ENCODE measurements at places on chromosomes 4 and X.

DNA sequence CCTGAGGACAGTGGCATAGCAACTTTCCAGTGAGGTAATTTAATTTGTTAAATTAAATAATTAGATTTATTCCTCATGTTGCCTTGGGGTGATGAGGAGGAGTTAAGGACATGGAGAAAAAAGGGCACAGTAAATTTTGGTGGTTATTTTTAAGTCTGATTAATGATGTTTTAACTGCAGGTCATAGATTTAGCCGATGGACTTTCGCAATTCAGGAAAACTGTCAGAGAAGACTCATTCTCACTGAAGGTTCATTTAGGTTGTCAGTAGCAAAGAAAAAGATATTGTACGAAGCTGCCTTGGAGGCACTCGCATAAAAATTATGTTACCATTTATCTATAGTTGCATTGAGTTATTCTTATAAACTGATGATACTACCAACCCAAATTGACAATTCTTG is 164.2 kb upstream of the PITX2 start:
- DNase-seq, result no peak

GRCh38 chr4:139872274-139872673 is 206.7 kb downstream of the MGST2 start:
- DNase-seq, result peak; percentile 92

DNA sequence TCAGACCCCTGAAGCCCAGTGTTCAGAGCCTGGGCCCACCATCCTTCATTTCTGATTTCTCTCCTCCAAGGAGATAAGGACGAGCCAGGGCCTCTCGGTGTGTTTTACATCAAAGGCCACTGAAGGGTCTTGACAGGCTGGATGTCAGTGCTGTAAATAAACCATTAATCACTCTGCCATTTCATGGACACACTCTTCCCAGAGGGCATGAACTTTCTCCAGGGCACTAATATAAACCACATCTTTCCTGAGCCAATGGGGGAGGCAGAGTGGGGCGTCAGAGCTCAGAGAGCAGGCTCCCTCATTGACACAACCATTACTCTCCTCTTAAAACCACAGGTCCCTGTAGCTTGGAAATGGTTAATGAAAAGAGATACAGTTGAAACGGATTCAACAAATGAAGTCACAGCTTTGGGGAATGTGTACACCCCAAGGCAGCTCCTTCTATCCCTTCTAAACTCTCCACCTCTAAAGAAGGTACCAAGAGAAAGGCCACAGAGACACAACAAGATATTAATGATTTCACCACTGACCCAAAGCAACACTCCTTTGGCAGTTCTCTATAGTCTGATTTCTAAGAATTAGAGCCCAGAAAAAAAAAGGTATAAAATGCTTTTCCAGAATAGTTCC is 200.6 kb downstream of the CHIC2 start:
- DNase-seq, result no peak

GRCh38 chr4:117514391-117515175 is 429.2 kb upstream of the TRAM1L1 start:
- DNase-seq, result no peak

DNA sequence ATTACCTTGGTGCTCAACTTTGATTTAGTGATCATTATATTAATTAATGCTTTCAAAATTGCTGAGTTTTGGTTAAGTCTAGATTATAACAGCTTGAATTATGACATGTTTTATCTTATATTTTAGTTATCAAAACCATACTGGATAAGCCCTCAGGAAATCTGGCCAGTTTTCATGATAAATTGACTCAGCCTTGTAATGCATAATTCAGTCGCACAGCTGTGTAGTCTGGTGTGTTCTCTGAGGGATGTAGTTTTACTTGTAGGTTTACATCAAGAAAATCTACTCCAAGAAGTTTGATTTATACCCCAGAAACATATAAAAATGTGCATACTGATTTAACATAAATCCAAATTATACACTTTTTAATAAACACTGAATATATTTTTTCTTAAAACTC is 477.5 kb downstream of the SPRY1 start:
- no peak for DNase-seq

DNA sequence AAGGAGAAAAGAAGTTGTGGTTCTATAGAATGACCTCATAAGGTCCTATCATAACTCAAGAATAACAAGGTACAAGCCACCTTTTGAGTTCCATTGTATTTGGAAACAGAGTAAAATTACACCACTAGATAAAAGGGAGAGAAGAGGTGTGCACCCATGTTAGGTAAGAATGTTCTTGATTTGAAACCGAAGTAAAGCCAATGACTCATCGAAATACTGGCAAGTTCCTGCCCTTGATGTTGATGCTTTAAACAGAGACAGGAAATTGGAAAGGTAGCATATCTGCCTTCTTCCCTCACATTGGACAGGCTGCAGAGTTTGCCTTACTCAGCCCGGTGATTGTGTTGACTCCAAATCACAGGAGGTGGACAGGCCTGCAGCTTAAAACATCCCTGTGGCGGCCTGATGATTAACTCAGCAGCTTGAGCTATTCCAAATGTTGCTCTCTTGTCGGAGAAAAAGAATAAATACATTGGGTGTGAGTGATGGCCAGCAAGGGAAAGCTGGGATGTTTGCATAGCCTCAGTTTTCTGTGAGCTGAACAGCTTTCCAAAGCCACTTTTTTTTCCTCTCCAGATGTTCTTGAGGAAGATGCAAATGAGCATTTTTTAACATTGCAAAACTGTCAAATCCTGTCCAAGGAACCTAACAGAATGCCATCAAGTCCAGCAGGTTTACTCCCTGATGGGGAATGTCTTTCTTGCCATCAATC is 321.1 kb downstream of the NKX6-1 start:
- DNase-seq, result no peak

DNA sequence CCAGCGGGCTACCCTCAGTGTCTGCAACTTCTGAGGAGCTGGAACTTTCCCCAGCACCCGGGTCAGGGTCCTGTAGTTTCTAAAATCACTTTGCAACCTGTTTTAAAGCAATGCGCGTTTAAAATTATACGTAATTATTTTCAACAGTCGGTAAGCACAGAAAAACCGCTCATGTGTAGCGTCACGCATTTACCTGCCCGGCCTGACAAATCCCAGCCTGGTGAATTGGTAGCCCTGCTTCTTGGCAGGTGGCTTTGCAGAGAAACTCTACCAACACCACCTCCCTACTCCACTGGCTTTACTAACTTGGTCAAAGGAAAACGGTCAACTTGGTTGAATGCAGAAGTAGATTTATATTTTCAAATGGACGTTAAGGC is 640 bp downstream of the BANK1 start:
- peak; percentile 19 for DNase-seq

- no peak for DNase-seq
Observed at GRCh38 chrX:17741123-17741511, 3.8 kb downstream of the SCML1 start.

GRCh38 chr4:25861951-25862410 is 807 bp downstream of the SEL1L3 start:
- DNase-seq, result peak; percentile 74

DNA sequence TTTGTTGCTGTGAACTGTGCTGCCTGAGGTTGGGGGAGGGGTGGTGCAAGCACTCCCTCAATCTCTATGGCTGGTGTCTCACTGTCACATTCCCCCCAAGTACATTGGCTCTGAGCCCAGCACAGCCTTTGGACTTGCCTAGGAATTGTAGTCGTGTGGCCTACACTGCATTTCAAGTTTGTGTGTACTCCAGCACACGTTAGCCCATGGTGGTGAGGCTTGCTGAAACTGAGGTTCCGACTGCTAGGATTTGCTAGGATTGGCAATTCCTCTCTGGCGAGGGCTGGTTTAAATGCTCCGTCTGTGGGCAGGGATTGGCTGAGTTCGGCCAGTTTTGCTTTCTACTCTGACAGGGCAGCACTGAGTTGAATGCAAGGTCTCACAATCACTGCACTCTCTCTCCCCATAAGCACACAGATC is 121.7 kb upstream of the CXXC4 start:
- no peak for DNase-seq

- DNase-seq, result no peak
Observed at GRCh38 chrX:15292861-15293260, 22.6 kb downstream of the ASB11 start.

DNA sequence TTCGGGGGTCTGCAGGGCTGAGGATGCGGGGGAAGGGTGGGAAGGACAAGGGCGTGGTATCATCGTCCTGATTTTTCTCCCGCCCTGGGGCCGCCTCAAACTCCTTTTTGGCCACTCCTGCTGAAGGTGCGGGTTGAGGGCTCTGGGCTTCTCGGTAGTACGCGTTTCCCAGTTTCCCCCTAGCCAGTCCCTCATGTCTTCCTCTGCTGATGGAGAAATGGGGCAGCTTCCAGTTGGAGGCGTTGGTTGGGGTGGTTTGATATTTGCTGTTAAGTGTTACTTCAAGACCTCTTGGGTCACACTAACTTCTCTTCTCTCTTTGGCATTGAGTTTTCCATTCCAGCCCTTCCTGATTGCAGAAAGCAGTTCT is 482 bp downstream of the GSTCD start:
- peak; percentile 57 for DNase-seq

GRCh38 chrX:13688384-13688957 is 457 bp upstream of the RAB9A start:
- DNase-seq, result peak; percentile 28

DNA sequence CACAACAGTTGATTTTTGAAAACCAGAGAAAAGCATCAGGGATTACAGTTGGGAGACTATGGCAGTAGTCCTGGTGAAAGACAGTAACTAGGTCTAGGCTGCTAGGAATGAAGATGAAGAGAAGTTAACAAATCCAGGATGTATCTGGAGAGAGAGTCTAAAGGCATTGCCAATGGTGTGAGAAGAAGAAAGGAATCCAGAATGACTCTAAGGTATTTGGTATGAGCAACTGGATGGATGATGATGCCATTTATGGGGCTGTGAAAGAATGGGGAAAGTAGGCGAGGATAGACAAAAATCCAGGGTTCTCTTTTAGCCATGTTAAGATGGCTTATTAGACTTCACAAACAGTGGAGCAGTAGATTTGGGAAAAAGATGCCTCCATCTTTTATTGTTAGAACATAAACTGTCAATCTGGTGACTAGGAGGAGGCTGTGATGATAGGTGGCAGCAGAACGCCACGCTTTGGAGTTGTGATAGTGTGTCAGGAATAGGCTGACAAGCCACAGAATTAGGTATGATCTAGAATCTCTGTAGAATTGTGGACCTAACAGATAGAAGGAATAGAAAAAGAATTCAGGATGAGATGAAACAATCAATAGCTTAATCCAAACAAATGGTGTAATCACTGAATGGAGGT is 27.3 kb upstream of the JADE1 start:
- peak; percentile 40 for DNase-seq

- DNase-seq, result no peak
Observed at GRCh38 chrX:1485033-1485432, 32.3 kb upstream of the ASMTL start.

GRCh38 chr4:74395633-74396032 is 30.7 kb downstream of the EREG start:
- no peak for DNase-seq

DNA sequence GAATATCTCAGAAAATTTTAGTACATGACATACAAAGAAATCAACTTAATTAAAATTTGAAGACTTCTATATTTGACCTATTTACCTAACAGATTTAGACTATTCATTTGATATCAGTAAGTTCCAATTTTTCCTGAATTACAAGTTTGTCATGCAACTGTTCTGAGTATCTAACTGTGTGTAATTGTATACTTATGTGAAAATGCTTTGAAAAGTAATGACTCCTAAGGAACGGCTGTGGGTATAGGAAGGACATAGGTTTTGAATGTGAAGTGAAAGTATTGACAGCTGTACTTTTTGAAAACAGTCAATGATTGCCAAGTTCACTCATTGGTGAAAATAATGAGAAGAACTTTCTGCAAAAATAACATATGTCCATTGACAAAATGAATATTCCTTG is 2.9 kb downstream of the GRIA2 start:
- no peak for DNase-seq

- DNase-seq, result no peak
Observed at GRCh38 chr4:174707051-174707676, 121.9 kb downstream of the GLRA3 start.

GRCh38 chr4:98522062-98522461 is 136.3 kb downstream of the TSPAN5 start:
- DNase-seq, result no peak

DNA sequence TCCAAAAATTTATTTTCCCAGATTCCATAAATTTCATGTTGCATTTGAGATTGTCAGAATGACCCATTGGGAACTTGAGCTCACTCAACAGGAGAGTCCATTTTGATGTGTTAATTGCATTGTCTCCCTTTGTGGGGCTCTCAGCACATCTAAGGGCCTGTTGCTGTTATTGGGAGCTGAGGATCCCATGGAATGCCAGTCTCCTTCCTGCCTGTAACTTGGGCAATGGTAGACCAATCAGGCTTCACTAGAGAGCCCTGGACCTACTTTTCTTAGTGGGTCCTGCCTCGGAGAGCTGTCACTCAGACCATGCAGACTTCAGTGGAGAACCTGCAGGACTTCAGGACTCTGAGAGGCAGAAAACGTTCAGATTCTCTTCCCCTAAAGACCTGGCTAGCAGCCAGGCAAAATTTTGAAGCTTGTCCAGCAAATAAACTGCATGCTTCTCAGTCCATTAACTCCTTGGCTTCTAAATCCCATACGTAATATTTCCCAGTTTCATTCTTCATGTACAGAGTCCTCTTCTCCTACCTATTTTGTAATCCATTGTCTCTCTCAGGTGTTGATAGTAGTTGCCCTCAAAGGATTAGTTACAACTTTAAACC is 25.1 kb downstream of the OCRL start:
- DNase-seq, result no peak

- DNase-seq, result no peak
Observed at GRCh38 chr4:43864616-43865146, 583.9 kb downstream of the KCTD8 start.

- no peak for DNase-seq
Observed at GRCh38 chr4:140266958-140267568, 106.4 kb upstream of the SCOC start.

- no peak for DNase-seq
Observed at GRCh38 chrX:19613645-19614323, 98.5 kb upstream of the MAP3K15 start.
